SW480 (cell line): ENCODE measurements at places on chromosomes 5 and 9.
A peak's percentile ranks its signal among the peaks of the same experiment; 100 is the strongest.

DNA sequence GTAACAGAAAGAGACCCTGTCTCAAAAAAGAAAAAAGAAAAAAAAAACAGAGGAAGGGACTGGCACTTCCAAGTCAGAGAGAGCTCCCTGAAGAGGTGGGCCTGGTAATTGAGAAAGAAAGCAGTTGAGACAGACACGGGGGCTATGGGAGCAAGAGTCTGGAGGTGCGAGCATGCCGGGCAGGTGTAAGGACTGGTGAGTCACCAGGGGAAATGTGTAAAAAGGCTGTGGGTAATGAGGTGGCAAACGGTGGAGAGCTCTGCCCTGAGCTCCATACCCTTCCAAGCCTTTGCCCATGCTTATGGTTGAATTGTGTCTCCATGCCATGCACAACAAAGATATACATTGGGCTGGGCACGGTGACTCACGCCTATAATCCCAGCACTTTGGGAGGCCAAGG is 18.0 kb upstream of the JADE2 start:
- DNase-seq, result peak; percentile 90

- DNase-seq, result no peak
Observed at GRCh38 chr5:61697809-61698558, 365.9 kb downstream of the ZSWIM6 start.

DNA sequence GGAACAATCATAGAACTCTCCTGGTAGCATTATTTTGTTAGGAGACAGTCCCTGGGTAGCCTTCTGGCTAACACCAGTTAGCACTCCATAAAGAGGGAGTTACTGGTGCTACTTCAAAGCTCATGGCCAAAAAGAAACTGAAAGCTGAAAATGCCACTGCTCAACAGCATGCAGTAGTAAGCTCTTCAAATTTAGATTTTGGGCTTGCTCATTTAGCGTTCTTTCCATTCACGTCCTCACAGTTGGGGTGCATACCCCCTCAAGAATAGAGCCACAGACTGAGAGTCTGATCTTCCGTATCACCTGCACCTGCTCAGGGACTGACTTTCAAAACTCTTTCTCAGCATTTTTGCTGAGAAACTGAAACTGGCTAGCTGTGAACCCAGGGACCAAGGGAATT is 24.7 kb downstream of the NTRK2 start:
- DNase-seq, result no peak

DNA sequence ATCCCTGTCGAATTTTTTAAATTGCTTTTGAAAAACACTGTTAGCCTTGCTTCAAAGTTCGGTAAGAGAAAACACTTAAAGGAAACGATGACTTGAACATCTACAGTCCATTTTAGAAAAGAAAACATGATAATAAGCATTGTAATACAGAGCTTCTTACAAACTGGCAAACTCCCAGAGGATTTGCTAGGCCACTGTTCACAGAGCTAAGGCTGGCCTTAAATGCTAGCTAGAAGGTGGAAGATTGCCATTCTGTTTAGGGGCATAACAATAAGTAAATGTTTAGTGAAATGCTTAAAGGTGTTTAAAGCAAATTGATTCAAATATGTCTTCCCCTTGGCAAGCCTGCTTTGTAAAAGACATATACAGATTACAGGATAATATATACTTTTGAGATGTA is 169.6 kb downstream of the TLE4 start:
- DNase-seq, result no peak

GRCh38 chr5:144742361-144742760 is 571.7 kb downstream of the KCTD16 start:
- DNase-seq, result no peak

DNA sequence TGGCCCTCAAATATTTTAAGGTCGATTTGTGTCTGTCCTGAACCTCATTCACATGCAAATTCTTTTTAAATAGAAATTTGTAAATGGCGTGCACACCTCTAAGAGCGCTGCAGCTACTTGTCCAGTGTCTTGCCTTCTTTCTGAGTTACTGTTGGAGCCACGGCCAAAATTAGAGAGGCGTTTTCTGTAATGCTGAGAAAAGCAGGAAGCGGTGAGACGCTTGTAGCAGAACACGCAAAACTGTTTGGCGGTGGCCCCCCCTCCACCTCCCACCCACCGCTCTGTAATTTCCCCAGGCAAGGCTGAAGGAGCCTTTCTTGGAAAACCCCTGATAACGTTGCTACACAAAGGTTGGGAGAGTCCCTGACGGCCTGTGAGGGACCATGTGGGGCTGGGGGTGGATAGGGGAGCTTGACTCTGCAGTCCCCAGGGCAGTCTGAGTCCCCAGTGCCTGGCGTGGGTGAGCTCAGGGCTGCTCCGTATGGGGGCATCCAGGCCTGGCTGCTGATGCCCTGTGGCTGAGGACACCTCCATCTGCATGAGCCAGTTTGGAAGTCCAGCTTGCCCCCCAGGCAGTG is 96.5 kb downstream of the GADD45G start:
- DNase-seq, result no peak

GRCh38 chr9:129712634-129713401 is 40.0 kb downstream of the PTGES start:
- DNase-seq, result no peak

- DNase-seq, result no peak
Observed at GRCh38 chr5:56232538-56232937, 592 bp downstream of the ANKRD55 start.

GRCh38 chr5:134432677-134433359 is 21.1 kb upstream of the CDKN2AIPNL start:
- DNase-seq, result peak; percentile 83

DNA sequence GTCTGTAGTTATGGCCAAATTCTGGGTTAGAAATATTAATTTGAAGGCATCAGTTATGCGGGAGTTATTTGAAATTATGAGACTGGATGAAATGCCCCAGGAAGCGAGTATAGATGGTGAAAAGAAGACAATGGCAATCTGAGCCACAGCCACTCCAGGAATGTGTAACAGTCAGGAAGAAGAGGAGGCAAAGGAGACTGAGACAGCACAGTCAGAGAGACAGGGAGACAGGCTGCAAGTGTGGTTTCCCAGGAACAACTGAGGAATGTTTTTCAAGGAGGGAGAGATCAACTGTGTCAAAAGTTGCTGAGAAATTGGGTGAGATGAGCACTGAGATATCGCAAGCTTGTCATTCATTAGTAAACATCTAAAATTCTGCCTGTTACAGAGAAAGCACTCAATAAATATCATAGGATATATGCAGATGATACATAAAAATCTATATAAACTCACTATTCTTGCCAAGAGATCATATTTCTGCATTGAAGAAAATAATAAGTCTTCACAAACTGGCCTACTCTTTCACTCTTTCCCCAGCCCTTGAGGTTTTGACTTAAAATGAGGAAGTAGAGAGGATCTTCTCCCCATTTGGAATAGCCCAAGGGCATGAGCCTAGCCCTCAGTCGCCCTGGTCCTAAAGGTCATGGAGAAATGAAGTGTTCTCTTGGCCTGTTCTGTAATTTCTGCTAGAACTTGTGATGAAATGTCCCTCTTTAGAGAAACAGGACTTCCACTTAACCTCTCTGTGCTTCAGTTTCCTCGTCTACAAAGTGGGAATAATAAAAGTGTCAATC is 48.5 kb upstream of the RLN1 start:
- no peak for DNase-seq

GRCh38 chr9:131258698-131259431 is 17.4 kb downstream of the FAM78A start:
- DNase-seq, result no peak

DNA sequence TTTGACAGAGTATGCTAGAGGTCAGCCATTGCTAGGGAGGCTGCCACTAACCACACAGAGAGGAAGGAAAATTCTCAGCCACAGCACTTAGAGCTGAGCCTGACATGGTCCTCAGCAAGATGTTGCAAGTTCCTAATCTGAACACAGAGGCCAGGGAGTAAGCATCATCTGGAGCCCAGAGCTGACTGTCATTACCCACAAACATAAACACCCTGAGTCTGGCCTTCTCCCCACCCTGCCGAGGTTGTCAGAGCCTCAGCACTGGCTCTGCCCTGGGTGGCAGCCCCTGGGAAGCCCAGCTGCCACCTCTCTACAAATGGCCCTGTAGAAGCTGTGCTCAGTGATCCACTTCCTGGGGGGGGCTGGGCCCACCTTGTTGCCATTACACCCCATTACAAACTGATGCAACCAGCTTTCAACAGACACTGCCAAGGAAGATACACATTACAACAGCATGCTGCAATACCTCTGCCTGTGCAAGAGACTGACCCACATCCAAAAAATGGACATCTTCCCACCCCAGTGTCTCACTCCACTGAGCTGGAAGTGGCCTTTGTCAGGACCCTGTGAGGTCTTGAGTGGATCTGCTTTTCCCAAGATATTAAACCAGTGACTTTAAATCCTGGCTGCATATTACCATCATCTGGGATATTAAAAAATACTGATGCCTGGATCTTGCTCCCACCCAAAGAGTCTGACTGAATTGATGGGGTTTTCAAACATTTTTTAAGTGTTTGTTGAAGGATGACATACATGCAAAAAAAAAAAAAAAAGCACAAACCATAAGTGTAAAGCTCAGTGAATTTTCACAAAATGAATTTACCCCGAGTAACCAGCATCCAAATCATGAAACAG is 33.0 kb downstream of the IRF1 start:
- peak; percentile 95 for DNase-seq

DNA sequence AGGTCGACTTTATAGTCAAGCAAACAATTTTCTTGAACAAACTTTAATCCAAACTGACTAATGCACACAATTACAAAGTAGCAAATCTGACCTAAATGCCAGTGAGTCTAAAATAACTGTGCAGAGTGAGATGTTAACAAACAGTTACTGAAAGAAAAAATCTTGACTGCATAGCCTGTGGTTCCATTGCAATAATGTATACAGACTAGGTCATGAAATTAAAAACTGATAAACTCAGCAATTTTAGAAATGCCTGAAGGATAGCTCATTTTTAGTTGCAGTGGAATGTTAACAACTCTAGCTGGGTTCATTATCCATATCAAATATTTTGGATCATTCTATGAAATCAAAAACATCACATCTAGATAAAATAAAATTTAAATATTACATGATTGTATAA is 73.4 kb upstream of the CDH12 start:
- DNase-seq, result no peak

DNA sequence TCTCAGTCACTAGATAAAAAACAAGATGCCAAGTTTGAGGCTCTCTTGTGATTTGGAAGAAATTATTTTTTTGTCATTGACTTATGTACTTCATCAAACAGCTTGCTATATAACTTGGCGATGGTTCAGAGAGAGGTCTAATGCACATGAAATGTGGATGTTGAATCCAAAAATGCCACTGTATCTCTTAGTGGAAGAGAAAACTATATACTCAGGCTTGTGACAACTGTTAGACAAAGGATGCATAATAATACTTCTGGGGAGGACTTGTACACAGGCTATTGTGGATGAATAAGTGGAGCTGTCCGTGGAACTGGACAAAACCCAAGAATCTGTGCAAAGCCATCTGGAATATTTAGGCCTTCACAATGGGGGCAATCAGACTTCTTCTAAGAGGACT is 162.9 kb upstream of the NMUR2 start:
- no peak for DNase-seq

- no peak for DNase-seq
Observed at GRCh38 chr5:87944553-87945285, 323.9 kb downstream of the TMEM161B start.

GRCh38 chr5:134649163-134649835 is 714 bp downstream of the SEC24A start:
- DNase-seq, result no peak

- DNase-seq, result no peak
Observed at GRCh38 chr5:119274767-119275130, 81.1 kb upstream of the TNFAIP8 start.

DNA sequence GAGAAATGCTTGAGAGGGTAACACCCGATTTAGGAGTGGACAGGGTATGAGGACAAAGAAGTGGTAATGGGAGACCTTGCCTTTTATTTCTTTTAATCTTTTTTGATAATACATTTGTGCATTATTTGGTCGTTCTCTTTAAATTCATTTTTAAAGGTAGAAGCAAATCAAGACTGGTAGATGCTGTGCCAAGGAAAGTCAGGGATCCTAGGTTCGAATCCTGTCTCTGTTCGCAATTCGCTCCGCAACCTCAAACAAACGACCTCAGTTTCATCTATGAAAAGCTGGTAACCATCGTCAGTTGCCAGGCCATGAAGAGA is 353 bp upstream of the TMED9 start:
- DNase-seq, result no peak

DNA sequence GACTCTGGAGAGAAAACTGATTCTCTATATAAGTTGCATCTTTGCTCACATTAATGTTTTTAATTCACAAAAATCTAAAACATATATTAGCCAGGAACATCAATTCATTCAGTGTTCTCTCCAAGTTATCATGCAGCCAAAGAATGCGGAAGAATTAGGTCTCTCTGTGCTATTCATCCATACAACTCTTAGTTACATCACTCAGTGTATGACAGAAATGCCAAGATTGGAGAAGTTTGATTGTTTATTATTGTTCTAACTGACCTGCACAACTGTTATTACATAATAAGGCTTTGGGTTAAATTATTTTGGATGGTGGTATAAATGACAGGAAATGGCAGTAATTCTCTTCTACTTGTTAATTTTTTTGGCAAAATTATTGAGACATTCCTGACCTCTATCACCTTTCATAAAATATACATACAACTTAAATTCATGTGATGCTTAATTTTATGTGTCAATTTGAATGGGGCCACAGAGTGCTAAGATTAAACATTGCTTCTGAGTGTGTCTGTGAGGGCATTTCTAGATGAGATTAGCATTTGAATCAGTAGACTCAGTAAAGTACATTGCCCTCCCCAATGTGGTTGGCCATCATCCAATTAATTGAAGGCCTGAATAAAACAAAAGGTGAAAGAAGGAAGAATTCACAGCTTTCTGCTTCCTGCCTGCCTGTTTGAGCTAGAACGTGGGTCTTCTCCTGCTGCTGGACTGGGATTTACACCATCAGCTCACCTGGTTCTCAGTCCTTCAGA is 70.2 kb downstream of the NR2F1-AS1 start:
- DNase-seq, result no peak

GRCh38 chr5:54794135-54794975 is 191.0 kb downstream of the ESM1 start:
- no peak for DNase-seq

- no peak for DNase-seq
Observed at GRCh38 chr9:122579874-122580273, 3.3 kb downstream of the OR1L8 start.

GRCh38 chr5:177462021-177462670 is 11.3 kb downstream of the DBN1 start:
- no peak for DNase-seq

DNA sequence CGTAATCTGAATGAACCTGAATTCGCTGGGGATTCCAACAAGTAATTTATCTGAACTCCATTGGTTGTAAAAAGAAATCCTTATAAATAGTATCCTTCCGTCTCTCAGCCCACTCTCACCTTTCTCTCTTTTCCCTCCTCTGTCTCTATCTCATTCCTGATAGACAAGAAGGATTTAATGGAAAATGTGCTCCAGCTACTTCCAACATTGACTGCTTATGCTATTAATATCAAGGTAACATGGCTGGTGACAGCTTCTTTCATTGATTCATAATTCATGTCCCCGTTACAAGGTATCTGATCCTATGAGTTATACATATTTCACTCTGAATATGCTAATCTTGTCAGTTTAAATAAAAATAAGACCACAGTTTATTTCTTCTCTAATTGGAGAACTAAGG is 326.8 kb downstream of the RASEF start:
- no peak for DNase-seq
